Chondrocyte (in vitro differentiated cells): ENCODE measurements at places on chromosomes 5 and 9.

- DNase-seq, result no peak
These were observed 94.4 kb downstream of the GLDC start for GRCh38 chr9:6551136-6551535.

- no peak for DNase-seq
These were observed 25.9 kb downstream of the ERGIC1 start for GRCh38 chr5:172859966-172860365.

- no peak for DNase-seq
These were observed 11.7 kb downstream of the CATSPER3 start for GRCh38 chr5:134979416-134979815.

GRCh38 chr9:126377176-126377509, 50.5 kb downstream of the MVB12B start:
- no peak for DNase-seq

- DNase-seq, result no peak
These were observed 822 bp downstream of the DENND4C start for GRCh38 chr9:19231126-19231903.

DNA sequence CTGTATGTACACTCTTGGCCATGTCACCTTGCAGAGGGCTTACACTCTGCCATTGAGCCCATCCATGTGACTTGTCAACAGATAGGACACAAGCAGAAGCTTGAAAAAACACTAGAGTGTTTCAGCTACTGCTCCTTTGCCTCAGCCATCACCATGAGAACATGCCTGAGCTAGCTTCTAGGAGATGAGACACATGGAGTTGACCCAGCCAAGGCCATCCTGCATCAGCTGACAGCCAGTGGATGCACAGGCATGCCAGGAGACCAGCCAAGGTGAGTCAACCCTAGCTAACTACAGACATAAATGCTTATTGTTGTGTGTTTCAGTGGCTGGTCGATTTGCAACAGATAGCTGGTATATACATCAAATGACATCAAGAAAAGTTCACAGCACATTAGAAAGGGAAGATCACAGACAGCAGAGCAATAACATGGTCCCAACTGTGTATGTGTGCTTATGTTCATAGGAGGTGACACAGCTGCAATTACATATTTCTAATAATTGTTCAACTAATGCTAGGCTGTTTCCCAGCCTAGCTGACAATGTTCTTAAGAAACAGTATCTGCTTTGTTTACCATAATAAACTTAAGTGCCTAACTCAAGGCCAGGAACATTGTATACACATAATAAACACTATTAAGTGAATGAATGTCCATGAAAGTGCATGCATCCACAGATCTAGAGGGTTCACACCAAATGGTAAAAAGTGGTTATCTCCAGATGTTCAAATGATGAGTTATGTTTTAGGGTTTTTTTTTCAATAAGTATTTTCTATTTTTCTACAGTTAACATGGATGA, 105.7 kb downstream of the SPOCK1 start:
- no peak for DNase-seq

GRCh38 chr5:56848206-56848605, 32.9 kb downstream of the MAP3K1 start:
- no peak for DNase-seq

GRCh38 chr5:78627766-78628165, 20.8 kb downstream of the LHFPL2 start:
- no peak for DNase-seq

DNA sequence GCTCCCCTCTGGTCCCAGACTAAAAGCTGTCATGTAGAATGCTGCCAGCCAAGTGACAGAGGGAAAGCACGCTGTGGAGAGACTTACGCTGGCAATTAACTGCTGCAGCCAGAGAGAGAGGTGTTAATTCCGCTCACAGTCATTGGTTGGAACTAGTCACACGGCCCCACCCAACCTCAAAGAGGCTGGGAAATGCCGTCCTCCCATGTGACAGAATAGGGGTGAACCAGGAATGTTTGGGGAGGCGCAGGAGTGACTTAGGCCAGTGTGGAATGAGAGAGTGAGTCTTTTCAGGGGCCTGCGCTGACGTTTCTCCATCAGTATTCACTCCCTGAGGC, 87.6 kb downstream of the AMBP start:
- no peak for DNase-seq

- DNase-seq, result no peak
These were observed 29.1 kb upstream of the ANKRD31 start for GRCh38 chr5:75265731-75266130.

DNA sequence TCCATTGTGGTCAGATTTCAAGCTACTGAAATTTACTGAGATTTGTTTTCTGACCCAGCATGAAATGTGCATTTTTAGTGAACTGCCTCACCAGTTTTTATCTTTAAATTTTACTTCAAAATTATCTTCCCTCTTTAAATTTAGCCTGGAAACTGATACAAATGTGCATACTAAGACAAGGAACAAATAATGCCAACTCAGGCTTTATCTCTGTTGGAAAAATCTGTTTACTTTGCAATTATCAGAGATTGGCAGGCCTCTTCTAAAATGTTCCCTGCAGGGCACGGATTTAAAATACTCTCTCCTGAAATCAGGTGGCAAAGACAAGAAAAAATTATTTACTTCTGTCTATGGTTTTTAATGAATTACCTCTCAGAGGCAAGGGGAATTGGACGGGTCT, 151.0 kb upstream of the PTCH1 start:
- DNase-seq, result no peak

DNA sequence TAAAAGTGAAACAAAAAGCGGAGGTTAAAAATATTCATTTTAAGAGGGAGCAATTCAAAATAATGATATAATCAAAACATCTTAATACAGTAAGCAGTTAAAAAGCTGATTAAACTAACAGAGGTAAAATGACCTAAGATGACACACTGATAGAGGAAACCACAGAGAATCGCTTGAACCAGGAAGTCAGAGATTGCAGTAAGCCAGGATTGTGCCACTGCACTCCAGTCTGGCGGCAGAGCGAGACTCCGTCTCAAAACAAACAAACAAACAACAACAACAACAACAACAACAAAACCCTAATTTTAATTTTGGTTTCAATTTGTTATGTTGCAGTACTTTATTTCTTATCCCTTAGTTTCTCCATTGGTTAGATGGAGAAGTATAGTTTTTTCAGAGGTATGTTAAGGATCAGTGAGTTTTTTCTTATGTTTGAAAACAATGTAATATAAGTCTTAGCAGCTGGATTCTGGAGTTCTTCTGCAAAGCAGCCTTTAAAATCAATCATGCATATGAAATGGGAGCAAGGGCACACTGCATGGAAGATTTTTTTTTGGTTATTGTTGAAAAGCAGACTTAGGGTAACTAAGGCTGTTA, 58.5 kb downstream of the MLANA start:
- no peak for DNase-seq

GRCh38 chr9:108033976-108034964, 544.7 kb upstream of the KLF4 start:
- DNase-seq, result no peak

DNA sequence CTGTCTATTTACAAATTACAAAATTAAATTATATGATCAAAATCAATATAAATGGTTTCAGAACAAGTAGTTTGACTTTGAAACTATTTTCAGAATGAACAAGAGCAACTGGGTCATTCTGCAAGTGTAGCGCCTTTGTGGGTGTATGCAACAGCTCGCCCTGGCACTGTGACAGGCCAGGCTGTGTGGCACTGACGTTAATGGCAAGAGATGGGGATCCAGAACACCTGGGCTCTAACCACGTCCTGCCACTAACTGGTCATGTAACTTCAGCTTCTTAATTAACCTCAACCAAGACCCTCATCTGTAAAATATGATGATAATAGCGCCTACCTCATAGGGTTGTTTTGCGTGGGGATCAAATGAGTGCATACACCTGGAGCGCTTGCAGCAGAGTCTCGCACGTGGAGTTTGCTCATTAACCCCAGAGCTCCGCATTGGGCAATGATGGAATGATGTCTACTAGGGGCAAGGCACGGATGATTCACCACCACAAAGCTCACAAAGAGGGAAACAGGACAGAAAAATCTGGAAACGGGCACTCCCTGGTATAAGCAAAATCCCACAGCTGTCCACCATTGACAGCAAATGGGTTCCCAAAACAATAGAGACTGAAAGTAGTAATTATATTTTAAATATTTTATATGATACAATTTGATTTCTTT, 639.4 kb downstream of the SEMA5A start:
- no peak for DNase-seq

DNA sequence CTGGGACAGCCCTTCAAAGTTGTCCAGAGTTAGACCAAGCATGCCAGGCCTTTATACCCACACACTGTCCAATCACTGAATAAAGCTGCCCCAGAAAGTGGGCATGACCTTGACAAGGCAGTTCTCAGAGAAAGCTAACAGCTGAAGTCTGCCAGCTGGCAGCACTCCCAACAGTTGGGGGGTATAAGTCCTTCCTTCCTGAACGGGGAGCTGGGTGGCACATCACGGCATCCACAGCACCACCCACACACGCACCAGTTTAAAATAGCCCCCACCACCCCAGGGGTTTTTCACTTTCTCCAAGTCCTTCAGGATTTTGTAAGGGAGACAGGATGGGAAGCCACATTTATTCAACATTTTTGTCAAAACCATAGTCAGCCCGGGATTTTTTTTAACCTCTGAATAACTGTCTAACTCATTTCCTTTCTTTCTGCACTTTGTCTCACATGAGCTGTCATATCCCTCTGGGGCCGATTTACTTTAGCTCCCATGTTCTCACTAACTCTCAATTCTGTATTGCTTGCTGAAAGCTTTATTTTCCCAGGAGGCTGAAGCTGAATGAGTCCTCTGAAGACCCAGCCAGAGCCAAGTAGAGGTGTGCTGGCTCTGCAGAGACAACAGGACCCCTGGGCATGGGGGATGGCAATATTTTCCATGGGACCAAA, 15.4 kb downstream of the FAM81B start:
- DNase-seq, result no peak

- DNase-seq, result no peak
These were observed 7.5 kb downstream of the SURF4 start for GRCh38 chr9:133368249-133368881.

DNA sequence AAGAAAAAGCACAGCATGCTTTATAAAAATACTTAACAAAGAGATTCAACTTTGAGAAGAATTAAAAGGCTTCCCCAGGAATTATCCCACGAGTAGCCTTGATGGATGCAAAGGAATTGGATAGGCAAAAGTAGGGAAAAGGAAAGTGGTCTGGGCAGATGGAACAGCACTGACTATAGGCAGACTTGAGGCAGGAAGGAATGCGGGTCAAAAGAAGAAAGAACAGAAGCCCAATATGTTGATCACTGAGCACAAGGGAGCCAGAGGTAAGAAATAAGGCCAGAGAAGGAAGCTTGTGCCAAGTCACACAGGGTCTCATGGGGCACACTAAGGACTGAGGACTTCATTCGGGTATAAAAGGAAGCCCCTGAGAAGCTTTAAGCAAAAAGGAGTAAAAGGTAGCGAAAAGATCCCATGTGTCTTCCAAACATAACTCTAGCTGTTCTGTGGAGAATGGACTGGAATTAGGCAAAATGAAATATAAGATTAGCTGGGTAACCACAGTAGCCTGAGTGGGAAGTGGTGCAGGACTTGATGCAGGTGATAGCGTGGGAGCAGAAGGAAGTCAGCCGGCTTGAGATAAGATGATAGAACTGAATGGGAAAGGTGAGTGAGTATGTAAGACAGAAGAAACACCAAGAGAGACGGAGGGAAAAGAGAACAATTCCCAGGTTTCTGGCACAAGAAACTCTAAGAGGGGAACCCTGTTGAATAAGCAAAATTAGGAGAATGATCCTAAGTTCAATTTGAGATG, 106.6 kb downstream of the DENND1A start:
- DNase-seq, result no peak

GRCh38 chr5:11683666-11684065, 220.6 kb downstream of the CTNND2 start:
- DNase-seq, result no peak

DNA sequence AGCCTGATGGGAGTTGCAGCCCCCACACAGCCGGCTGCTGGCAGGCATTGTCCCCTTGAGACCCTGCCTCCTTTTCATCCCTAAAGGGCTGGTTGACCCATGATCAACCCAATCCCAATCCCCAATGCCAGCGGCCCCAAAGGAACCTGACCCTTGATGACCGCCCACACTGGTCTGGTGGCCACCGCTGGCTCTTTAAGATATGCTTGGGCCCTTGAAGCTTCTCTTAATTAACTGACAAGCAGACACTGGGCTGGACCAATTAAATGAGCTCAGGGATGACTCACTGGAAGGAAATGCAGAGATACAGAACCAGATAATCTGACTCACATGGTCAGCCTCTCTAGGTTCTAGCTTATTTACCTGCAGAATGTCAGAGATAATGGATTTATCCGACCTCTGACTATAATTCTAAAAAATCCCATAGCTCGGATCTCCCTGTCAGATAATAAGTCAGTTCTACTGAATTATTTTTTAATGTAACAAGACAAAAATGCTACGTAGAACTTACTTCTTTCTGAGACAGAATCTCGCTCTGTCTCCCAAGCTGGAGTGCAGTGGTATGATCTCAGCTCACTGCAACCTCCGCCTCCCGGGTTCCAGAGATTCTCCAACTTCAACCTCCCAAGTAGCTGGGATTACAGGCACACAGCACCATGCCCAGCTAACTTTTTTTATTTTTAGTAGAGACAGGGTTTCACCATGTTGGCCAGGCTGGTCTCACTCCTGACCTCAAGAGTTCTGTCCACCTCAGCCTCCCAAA, 11.1 kb upstream of the MLANA start:
- no peak for DNase-seq

DNA sequence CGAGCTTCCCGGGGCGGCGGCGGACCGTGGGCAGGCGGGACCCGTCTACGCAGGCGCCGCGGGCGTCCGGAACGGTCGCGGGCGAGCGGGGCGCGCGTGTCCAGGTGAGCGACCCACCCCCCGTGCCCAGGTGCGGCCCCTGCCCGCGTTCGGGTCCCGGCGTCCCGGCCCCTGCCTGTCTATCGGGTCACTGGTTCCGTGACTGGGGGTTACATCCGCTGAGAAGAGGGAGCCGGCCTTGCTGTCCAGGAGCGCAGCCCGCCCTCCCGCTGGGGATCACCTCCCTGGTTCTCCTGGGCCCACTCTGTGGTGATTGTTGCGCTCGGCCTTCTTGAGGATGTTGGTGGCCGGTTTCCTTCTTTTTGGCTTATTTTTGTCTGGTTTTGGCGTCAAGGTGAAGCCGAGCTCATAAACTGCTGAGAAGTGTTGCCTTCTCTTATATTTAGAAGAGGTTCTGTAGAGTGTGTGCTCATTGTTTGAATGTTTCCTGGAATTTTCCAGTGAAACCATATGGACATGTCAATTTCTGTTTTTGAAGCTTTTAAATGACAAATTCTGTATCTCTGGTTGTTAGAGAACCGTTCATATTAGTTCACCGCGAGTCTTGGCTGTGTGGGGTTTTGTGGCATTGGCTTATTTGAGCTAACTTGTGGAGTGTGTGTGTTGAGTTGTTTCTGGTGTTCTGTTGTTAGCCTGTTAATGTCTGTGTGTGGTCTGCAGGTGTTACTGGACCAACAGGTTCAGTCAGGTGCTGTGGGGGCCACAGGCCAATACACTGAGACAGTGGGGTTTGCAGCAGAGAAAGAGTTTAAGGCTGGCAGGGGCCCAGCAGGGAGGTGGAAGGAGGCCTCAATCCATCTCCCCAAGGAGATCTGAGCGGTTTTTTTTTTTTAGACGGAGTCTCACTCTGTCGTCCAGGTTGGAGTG, 621 bp downstream of the CEP72 start:
- DNase-seq, result no peak
